ENCODE measurements at places on chromosomes 7 and 10. TPM values are rescaled to one million over a fixed set of nuclear protein-coding genes. Genes with fewer than 3 reads are reported as not detected.

GRCh38 chr10:11355592-11355991 is 255.9 kb downstream of the USP6NL start:
- H3K4me1 ChIP-seq = no peaks in the 10 kb centered on the region

DNA sequence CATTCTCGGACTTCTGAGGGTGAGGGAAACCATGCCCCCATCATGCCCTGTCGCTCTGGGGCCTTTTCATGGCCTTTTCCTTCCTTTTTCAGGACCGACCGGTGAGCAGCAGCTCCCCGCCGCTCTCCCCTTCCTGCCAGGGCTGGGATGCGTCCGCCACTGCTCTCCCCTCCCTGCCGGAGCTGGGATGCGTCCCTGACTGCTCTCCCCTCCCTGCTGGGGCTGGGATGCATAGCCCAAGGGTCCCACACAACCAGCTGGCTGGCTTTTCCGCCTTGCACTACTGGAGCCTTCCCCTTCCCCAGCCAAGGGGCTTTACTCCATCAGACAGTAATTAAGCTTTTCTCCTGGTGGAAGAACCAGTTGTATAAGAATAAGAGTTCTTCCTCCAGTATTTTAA is 129.7 kb upstream of the COBL start:
- DNase-seq = no peak
- no peaks in the 10 kb centered on the region for H3K36me3 ChIP-seq
- no peaks in the 10 kb centered on the region for H3K4me1 ChIP-seq
- H3K27me3 ChIP-seq = no peaks in the 10 kb centered on the region
- H3K4me3 ChIP-seq = no peak overlapping the region

DNA sequence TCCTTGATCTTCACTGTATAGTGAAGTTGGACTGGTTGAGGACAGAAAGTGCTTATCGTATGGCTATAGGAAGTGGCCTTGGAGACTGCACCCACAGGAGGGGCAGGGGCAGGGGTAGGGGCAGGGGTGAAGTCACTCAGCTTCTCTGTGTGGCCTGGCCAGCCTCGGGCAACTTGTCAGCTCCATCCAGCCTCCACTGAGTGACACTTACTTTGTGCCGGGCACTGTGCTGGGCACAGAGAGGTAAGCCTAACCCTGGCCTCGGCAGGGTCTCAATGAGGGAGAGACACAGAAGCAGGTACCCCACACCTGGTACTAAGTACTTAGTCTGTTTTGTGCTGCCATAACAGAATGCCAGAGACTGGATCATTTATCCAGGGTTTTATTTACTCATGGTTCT is 99.3 kb upstream of the CTBP2 start:
- H3K4me1 ChIP-seq = no peaks in the 10 kb centered on the region
- H3K27me3 ChIP-seq = no peaks in the 10 kb centered on the region
- no peaks in the 10 kb centered on the region for H3K36me3 ChIP-seq
- no peak overlapping the region for H3K27ac ChIP-seq
- no peak for DNase-seq
- H3K4me3 ChIP-seq = no peak overlapping the region

DNA sequence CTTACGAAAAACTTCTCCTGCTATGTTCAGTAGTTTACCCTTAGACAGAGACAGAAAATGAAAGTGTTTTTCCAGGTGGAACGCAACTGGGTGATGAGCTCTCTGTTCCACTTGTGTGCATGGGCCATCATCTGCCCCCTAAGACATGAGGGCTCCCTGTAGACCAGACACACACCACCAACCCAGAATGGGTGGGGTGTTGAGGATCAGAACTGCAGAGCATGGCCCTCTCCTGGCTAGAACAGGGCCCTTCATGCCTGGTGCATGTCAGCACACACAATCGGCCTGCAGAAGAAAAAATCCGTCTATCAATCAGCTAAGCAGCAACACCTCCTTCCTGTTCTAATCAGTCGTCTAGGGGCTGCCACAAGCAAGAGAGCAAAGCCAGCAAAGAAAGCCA is 186.2 kb upstream of the INHBA start:
- no peak for DNase-seq
- H3K4me3 ChIP-seq = no peak overlapping the region
- H3K27ac ChIP-seq = no peak overlapping the region
- no peaks in the 10 kb centered on the region for H3K4me1 ChIP-seq
- H3K27me3 ChIP-seq = no peaks in the 10 kb centered on the region

DNA sequence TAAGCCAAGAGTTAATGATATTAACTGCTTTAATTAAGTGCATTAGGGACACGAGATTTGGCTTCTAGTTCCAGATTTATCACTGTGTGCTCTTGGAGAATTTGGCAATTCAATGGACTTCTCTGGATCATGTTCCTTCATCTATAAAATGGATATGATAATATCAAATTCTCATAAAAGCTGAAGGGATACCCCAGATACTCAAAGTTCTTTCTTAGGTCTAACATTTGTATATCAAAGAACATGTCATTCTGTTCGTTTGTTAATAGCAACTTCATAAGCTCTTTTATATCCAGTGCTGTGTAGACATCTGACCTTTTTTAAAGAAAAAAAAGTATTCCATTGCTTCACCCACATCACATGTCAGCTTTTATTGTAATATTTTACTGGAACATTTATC is 54.6 kb upstream of the HDAC9 start:
- no peak overlapping the region for H3K4me3 ChIP-seq
- H3K27ac ChIP-seq = no peak overlapping the region
- H3K27me3 ChIP-seq = no peaks in the 10 kb centered on the region
- H3K36me3 ChIP-seq = no peaks in the 10 kb centered on the region
- no peak for DNase-seq

DNA sequence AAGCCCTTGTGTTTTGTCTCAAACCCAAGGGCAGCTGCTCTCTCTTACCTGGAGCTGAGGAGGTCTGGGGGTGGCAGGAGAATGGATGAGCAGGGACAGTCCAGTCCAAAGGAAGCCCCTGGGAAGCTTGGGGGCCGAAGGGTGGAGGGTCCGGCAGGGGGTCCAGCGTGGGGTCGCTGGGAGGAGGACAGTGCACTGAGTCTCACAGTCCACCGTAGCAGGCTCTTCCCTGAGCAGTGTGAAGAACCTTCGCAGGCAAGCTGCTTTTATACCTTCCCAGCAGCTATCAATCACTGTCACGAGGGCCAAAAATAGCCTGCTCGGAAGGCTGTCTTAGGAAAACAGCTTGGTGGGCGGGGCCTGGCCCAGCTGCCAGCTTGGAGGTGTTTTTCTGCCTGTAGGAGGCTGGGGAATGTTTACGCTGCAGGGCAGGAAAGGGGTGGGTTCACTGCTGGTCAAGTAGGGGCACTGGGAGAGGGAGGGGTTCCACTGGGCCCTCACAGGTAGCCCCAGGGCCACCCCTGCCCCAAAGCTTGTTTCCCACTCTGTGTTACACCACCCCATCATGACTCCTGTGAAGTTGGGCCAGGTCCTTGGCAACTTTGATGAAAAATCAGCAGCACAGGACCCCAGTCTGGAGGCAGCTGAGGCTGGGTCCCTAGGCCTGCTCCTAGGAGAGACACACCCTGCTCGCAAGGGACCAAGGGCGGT is at the start of gene DEPP1:
TSS of gene DEPP1 (minus strand) at position 240 of the 711 bp plus-strand sequence. CDS start 779 bp downstream, outside the sequence.
- H3K27ac ChIP-seq = peak within 1 kb of the TSS; percentile 96
- H3K4me3 ChIP-seq = peak within 1 kb of the TSS; percentile 60
- H3K4me1 ChIP-seq = peaks cover 100% of the 10 kb centered on the region
- H3K36me3 ChIP-seq = peaks cover 40% of the 10 kb centered on the region

DNA sequence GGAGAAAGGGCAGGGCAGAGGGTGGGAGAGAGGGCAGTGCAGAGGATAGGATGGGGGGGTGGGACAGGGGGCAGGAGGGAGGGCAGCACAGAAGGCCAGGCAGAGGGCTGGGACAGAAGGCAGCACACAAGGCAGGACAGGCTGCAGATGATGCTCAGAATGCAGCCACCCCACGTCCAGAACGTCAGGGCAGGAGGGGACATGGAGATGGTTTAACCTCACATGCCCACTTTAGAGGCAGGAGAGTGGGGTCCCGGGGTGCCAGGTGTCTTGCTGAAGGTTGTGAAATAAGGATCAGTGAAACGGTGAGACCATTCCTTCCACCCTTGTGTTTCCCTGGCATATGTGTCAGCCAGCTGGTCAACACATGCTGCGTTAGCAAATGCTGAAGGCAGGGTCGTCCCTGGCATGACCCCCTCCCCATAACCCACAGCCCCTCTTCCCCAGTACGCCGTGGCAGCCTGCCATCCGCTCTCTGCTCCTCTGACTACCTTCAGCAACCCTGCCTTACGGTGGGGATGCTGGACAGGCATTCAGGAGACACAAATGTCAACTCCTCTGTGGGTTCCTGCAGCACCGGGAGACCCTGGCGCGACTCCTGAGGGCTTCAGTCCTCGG is 592.1 kb downstream of the DNAJB6 start:
- H3K36me3 ChIP-seq = no peaks in the 10 kb centered on the region
- no peaks in the 10 kb centered on the region for H3K4me1 ChIP-seq
- DNase-seq = no peak
- H3K27me3 ChIP-seq = no peaks in the 10 kb centered on the region
- H3K27ac ChIP-seq = no peak overlapping the region

GRCh38 chr10:55263327-55263726 is 462.3 kb upstream of the PCDH15 start:
- no peak for DNase-seq
- H3K4me3 ChIP-seq = no peak overlapping the region
- no peaks in the 10 kb centered on the region for H3K36me3 ChIP-seq

DNA sequence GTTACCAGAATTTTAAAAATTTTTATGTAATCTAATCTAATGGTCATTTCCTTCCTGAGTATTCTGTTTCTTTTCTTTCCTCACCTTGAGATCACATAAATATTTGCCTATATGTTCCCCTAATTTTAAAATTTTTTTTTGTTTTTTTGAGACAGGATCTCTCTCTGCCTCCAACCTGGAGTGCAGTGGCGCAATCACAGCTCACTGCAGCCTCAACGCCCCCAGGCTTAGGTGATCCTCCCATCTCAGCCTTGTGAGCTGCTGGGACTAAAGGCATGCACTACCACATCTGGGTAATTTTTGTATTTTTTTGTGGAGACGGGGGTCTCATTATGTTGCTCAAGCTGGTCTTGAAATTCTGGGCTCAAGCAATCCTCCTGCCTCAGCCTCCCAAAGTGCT is 4.1 kb upstream of the PROSER2 start:
- H3K27me3 ChIP-seq = no peaks in the 10 kb centered on the region
- no peaks in the 10 kb centered on the region for H3K4me1 ChIP-seq

- no peaks in the 10 kb centered on the region for H3K27me3 ChIP-seq
- no peak overlapping the region for H3K4me3 ChIP-seq
- H3K36me3 ChIP-seq = no peaks in the 10 kb centered on the region
- H3K4me1 ChIP-seq = no peaks in the 10 kb centered on the region
- DNase-seq = no peak
These were observed 79.1 kb downstream of the NAMPT start for GRCh38 chr7:106205621-106206222.

SMNDC1 gene
- total RNA-seq = 5.9 TPM

GPER1 gene
- 6.9 TPM for total RNA-seq

SPDYE16 gene
- not detected for total RNA-seq

SMKR1 gene
- total RNA-seq = not detected

CREB5 gene
- total RNA-seq = 10.5 TPM

ATOH7 gene
- total RNA-seq = not detected

Measured in right atrium auricular region (tissue), 2 donors.